ENCODE measurements at places on chromosomes 5 and 9. TPM values are rescaled to one million over a fixed set of nuclear protein-coding genes. Genes with fewer than 3 reads are reported as not detected.

GLRA1 gene
- total RNA-seq: not detected

- DNase-seq: no peak
These were observed 5.2 kb upstream of the DPH7 start for GRCh38 chr9:137583957-137584356.

NFIB gene
- total RNA-seq: not detected

GRCh38 chr5:21694567-21694966 is 1158.6 kb downstream of the CDH12 start:
- no peak for DNase-seq

DNA sequence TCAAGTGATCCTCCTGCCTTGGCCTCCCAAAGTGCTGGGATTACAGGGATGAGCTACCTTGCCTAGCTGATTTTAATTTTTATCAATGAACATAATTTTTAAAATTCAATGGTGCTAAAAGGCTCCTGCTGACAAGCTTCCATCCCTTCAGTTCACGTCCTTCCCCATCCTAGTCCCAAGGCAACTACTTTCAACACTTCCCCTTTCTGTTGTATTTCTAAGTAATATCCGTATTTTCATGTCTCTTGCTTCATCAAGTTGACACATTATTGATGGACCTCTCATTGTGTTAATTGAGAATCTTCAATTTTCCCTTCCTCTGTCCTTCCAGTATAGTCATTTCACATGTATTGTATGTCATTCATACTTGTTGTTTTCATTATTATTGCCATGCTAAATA is 93.8 kb upstream of the RASGRF2 start:
- DNase-seq: no peak

CDX1 gene
- total RNA-seq: not detected

DNA sequence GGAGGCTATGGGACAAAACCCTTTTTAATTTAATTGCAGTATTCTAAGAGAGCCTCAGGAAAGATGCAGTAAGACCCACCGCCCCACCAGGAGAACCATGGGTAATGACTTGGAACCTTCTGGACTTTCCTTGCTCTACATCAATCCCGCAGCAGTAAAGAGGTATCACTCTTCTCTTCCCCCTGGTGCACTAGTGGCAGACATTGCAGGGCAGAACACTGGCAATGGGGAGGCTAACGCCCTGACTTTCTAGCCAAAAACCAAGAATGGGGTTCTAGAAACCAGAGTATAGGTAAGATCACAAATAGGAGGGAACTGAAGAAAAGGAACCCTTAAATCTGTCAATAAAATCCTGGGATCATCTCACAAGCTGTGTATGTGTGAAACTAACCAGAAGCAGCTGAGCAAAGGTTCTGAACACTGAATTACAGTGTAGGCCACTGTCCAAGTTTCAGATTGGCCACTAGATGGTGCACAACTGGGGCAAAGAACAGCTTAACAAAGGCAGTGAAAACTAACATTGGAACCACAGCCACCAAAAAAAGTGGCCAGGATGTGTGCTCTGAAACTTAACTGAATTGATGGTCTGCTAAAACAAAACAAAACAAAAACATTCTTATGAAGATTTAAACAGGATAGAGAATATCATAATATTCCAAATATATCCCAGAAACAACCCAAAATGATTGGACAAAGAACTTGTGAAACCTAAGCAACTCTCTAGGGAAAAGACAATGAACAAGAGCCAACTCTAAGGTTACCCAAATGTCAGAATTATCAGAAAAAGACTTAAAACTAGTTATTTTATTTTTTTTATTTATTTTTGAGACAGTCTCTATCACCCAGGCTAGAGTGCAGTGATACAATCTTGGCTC is 6.6 kb upstream of the FAM151B start:
- DNase-seq: peak; percentile 82

- DNase-seq: no peak
These were observed 219.0 kb downstream of the HTR1A start for GRCh38 chr5:63743096-63743798.

- peak; percentile 68 for DNase-seq
These were observed 156.3 kb upstream of the IER5L start for GRCh38 chr9:129334105-129334935.

KCTD16 gene
- not detected for total RNA-seq

DNA sequence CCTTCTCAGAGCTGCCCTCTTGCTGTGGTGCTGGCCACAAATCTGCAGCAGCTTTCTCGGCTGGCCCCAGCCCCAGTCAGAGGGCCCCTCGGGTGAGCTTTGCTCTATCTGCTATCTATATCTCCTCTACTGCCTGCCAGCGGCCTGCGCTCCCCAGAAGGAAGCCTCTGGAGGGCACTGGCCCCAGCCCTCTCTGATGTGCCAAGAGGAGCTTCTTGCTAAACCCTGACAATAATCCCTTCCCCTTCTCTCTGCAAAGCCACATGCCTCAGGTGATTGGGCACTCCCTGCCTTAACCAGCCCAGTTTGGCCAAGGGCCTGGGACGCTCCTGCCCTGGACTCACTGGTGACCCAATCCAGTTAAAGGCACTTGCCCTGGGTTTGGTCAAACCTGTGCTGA is 42.7 kb downstream of the CAMK2A start:
- no peak for DNase-seq

F2RL1 gene
- 0.14 TPM for total RNA-seq

DNA sequence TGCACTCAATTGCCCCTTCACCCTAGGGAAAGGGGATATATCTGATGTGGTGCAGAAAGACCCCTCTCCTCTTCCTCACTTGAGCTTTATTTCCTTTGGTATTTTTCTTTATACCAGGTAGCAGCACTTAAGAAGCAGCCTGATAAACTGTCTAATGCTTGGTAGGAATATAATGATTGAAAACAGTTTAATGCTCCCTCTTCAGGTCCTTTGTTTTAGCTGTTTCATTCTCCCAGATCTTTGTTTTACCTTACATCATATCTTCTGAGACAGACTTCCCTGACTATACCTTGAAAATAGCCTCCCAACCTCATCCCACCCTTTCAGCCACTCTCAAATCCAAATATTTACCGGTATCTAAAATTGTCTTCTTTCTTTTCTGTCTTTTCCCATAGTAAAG is 87.9 kb downstream of the NUDT12 start:
- no peak for DNase-seq

DNA sequence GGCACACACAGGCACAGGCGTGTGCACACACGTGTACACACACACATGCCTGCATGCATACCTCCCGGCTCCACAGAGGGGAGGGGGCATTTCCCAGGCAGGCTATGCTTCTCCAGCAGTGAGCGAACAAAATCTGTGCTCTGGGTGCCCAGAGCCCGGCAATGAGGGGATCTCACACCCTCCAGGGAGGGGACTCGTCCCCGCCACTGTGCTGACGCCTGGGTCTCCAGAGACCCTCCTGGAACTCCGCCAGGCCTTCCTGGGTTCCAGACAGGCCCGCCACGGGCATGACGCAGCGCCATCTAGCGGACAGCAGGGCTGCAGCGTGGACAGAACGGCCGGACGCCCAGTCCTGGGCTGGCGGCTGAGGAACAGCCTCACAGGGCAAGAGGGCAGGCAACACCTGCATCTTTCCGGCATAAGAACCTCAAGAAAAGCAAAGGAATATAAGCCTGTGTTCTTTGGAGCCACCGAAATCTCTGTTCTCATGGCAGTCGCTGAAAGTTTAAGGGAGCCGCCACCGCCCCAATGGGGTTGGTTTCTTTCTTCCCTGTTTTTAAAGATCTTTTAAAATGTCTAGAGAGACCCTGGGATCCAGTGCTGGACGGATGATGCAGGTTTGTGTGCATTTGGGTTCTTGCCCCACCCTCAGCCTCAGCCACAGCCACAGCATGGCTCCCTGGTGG is 135.6 kb upstream of the PPP1R26 start:
- peak; percentile 87 for DNase-seq

DNA sequence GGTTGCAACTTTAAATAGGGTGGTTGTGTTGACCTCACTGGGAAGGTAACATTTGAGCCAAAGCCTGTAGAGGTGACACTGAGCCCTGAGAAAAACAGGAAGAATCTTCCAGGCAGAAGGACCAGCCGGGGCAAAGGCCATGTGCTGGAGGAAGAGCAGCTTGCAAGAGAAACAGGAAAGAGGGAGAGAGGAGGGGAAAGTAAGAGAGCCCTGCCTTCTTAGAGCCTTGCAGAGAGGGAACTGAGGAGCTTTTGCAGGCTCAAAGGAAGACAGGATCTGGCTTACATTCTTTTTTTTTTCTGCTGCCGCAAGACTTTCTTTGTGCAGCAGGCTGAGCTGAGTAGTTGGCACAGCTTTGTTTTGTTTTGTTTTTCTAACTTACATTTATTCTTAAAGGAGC is 17.4 kb downstream of the C9orf153 start:
- no peak for DNase-seq

- DNase-seq: peak; percentile 56
These were observed 1.0 kb upstream of the ZCCHC7 start for GRCh38 chr9:37119360-37119759.

GRCh38 chr9:134776080-134776796 is 104.4 kb upstream of the FCN2 start:
- DNase-seq: no peak

DNA sequence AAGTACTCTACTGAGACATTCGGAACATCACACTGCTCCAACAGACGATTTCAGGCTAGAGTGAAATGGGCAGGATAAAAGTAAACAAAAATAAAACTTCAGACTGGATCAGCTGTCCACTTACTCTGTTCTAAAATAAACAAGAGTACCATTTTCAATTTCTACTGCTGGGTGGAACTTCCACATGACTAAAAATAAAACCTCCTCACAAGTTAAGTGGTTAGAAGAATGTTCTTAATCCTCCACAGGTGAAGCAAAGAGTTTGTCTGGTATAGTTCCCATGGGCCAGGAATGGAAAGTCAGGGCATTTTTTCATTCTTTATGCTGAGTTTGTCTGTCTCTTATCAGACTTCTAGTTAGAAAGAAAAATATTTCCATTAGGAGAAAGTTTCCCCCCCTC is 15.7 kb downstream of the NUDT12 start:
- no peak for DNase-seq

DNA sequence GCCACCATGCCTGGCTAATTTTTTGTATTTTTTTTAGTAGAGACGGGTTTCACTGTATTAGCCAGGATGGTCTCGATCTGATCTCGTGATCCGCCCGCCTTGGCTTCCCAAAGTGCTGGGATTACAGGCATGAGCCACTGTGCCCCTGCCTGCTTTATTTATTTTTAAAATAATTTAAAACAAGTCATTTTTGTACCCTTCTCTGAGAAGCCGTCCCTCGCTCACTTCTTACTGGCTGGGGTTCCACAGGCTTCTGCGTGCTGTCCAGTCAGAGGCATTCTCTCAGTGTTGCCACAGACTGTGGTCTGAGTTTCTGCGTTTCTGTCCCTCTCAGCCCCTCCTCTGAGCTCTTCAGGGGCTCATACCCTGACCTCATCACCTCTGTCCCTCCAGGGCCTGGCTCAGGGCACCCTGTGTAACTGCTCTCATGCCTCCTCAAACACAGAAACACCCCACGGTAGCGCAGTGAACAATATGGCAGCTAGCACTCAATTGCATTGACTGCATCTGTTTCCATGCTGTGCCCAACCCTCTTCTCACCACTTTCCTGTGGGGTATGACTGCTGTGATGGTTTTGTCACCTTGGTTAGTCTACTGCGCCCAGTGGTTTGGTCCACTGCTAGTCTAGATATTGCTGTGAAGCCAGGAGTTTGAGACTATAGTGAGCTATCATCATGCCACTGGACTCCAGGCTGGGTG is 44.3 kb upstream of the SH3PXD2B start:
- no peak for DNase-seq

- no peak for DNase-seq
These were observed 201.4 kb downstream of the ZNF462 start for GRCh38 chr9:107064378-107064777.

GRCh38 chr5:113036826-113037225 is 60.2 kb downstream of the DCP2 start:
- no peak for DNase-seq

DNA sequence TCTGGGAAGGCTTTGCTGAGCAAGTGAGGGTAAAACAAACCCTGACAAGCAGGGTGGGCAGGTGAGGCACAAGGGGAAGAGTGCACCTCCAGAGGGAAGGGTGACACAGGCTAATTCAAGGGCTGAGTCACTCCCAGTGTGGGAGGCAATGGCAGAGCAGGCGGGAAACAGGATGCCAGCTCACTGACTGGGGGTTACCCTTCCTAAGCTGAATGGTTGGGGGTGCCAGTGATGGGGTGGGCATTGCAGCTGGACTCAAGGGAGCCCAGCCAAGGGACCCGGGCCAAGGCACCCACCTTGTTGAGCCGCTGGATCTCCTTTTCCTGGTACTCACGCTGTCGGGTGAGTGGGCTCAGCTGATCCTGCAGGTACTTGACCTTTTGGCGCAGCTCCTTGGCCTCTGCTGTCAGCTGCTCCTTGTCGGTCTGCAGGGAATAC is 18.4 kb downstream of the GPX3 start:
- DNase-seq: no peak

CYLC2 gene
- total RNA-seq: not detected

GRCh38 chr9:126636983-126637798 is 23.5 kb downstream of the LMX1B start:
- no peak for DNase-seq

BTNL3 gene
- total RNA-seq: not detected

DNA sequence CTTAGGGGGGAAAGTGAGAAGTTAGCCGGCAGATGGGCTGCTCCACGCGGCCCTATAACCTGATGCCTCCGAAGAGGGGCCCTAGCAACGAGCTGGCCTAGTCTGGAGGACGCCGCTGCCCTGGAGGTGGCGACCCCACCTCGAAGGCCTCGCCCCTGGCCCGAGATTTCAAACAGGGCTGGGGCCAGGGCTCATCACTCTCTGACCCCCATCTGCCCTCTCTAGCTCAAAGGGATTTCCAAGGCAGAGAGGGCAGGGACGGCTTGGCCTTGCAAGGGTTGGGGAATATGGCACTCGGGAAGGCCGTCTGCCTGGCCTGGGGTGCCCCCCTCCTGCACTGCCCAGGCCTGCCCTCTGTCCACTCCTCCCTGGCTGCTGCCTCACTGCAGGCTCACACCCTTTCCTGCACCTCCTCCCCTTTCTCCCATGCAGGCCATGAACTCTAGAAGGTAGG is 25.5 kb upstream of the TIFAB start:
- no peak for DNase-seq

- DNase-seq: no peak
These were observed 71.6 kb upstream of the UNC5A start for GRCh38 chr5:176738637-176739250.

DNA sequence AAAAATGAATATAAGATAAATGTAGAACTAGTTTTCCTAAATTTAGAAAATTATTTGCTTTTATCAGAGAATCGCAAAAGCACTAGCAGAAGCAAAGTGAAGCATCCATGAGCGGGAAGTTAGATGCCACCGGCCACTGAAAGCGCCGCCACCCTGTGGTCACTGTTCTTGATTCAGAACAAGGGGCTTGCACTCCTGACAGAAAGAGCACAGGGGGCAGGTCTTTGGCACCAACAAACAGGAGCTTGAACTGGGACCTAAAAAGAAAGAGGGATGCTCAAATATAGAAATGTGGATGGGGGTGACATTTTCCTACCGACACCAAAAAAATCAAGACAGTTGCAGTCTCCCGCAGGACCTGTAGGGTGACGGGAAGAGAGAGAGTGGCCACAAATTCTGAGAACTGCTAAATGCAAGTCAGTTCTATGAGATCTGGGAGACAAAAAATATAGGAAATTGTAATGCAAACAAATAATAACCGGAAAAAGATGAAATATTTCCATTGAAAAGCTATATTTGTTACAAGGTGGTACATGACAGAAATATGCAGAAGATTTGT is 144.3 kb downstream of the CDH12 start:
- no peak for DNase-seq

MAMDC2 gene
- not detected for total RNA-seq

GADD45G gene
- total RNA-seq: 19.8 TPM

Measured in activated CD4-positive, alpha-beta T cell treated with anti-CD3 and anti-CD28 coated beads, Interleukin-2, amount 10 ng/mL, durations not matched to agents 24 days and 14 days (primary cell).